NCI-H1436 treated with DMSO at 0.1 percent for 48 hours (cell line): ENCODE measurements at places on chromosomes 7 and 10.

DNA sequence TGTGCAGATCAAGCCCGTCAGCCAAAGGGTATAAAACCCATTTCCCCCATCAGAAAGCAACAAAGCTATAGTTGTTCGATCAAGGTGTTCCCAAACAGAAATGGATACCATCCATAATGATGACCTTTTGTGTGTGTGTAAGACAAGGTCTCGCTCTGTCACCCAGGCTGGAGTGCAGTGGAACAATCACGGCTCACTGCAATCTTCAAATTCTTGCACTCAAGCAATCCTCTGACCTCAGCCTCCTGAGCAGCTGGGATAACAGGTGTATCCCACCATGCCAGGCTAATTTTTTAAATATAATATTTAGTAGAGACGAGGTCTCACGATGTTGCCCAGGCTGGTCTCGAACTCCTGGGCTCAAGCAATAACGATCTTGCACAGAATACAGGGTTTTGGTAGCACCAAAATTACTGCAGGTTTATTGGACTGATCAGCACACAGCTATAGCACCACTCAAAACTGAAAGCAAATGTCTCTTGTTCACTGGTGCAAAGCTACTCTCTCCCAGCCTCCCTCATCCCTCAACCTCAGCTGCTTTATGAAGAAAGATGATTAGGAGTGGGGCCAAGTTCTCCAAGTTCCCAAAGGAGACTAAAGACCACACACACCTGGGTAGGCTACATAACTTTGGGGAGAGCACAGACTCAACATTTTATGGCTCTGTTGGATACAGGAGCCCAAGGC, 80.5 kb downstream of the ABI1 start:
- no peak for DNase-seq

DNA sequence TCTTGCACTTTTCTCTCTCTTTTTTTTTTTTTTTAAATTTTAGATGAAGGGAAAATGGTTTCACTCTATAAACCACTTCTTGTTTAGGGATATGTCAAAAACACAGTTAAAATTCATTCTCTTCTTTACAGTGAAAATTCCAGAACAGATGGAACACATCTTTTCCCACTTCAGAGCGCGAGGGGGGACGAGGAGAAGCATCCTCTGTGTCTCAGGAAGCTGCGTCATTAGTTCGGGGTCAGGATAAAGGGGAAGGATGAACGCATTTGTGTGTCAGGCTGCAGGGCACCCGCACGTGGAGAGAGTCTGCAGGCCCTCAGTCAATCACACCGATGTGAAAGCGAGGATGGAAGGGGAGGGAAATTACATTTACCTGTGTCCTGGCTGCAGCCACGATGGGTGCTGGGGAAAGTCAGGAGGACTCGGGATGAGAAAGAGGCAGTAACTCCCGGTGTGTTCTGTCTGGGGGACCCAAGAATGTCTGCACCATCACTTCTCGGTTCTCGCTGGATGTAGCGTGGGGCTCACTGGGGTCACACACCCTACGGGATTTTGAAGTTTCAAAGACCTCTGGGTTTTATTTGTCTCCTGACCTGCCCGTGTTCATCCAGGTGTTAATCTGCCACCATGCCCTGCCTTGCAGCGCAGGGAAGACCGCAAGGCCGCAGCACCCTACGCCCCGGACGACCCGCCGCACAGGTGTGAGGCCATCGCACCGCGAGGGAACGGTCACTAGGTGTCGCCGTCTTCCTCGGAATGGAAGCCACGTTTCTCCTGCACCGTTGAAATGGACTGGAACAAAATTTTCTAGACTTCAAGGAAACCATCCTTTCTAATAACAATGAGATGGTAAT, 66.7 kb upstream of the PITRM1 start:
- no peak for DNase-seq

DNA sequence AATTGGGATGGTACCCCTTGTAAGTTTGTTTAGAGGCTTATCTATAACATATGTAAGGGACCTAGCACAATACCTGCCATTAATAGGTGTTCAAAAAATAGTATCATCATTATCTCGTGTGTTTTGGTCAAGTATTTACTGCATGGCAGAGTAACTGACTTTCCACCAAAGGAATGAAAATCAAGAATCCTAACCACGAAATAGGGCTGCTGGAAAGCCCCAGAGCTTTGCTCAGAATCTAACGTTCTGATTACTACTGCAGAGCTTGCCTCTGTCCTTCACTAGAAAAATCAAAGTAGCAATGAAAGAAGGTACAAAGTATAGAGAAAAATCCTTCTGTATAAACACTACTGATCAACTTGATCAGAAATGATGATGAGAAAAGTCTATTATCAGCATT, 34.9 kb downstream of the DCLRE1C start:
- DNase-seq, result no peak

DNA sequence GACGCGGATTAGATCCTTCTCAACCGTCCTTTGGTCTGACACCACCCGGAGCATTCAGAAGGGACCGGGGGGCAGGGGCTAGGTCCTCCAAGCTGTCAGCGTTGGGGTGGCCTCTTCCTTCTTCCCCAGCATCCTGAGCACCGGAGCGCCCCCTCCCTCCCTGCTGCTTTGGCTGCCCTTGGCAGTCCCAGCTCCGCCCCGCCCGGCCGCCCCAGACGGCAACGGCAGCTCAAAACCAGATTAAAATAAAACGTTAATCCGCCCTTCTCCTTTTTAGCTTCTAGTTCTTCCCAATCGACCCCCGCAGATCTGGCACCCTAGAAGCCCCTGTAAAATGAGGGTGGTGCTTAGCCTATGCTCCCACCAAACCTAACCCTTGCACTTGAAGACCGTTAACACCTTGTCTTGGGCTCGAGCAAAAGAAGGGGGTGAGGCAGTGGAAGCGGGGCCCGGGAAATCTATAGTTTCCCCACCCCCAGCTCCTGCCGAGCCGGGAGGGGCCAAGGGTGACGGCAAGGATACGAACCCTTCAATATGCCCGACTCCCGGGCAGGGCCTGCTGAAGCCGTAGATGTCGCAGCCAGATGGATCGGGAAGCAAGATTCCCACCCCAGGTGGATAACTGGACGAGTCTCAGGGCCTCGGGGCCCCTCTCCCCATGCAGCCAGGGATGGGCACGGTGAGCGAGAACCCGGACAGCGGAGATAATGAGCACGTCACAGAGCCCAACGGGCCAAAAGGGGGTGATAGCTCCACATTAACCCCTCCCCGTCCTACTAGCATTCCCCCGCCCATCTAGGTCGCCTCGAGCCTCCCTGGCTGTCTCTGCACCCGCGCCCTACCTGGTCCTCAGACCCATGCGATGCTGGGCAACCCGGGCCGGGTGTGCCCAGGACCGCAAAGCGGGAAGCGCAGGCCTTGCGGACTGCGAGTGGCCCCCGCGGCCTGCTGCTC, 169.7 kb downstream of the NRF1 start:
- no peak for DNase-seq

GRCh38 chr10:124732931-124733570, 11.1 kb downstream of the FAM53B start:
- no peak for DNase-seq

DNA sequence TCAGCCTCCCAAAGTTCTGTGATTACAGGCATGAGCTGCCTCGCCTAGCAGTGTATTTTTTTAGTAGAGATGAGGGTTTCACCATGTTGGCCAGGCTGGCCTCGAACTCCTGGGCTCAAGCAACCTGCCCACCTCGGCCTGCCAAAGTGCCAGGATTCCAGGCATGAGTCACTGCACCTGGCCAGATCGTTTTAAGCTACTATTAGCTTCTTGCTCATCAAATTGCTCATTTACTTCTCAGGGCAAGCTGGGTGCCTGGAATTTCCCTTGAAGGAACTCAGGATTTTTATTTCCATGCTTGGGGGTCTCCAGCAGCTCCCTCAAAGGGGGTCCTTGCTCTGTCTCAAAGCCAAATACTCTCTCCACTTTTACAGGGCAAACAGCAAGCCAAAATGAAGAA, 798.0 kb upstream of the AUTS2 start:
- no peak for DNase-seq

GRCh38 chr7:7103343-7104313, 78.7 kb upstream of the C1GALT1 start:
- no peak for DNase-seq

DNA sequence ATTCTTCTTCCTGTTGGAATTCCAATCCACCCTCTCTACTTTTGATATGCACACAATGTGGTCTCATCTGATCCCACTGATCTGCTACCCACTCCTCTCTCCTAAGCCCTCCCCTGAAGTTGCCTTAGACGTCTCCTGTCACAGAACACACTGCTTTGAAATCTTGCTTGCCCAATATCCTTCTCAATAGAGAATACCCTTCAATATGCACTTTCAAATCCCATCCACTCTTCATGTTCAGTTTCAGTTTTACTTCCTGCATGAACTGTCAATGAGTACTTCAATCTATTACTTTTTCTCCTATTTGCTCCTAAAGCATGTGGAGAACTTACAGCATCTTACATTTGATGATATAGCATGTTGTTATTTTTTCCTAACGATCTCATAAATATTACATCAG, 93.5 kb downstream of the UPF2 start:
- no peak for DNase-seq

DNA sequence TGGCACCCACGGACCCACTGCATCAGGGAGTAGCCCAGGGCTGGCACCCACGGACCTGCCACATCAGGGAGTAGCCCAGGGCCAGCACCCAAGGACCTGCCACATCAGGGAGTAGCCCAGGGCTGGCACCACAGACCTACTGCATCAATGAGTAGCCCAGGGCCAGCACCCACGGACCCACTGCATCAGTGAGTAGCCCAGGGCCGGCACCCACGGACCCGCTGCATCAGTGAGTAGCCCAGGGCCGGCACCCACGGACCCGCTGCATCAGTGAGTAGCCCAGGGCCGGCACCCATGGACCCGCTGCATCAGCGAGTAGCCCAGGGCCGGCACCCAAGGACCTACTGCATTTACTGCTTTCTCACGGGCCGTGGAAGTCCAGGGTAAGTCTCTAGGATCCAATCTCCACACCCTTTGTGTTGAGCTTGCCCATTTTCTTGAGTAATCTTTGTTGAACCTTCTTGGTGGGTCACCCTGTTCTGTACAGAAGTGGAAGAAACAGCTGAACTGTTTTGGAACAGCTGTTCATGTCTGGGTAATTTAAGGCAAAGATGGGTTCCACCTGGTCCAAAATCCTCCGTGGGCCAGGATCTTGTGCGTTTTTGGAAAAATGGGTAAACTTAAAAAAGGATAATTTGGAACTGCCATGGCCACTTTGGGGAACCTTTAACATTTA, 69.0 kb downstream of the VIPR2 start:
- DNase-seq, result no peak

DNA sequence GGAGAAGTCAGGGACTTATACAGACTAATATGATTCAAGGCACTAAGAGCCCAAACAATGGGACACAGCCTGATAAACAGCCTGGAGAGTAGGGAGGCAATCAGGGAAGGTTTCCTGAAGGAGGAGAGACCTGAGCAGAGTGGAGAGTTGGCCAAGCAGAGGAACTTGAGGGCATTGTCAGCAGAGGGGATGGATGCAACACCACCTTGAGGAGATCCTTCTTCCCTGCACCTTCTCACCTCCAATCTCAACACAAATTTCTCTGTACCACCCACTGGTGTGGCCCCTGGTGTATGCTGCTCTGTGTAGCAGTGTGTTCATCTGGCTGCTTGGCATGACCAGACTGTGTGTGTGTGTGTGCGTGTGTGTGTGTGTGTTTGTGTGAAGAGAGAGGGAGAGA, 146.2 kb downstream of the WDR11 start:
- DNase-seq, result no peak

- DNase-seq, result no peak
Observed at GRCh38 chr7:143018931-143019330, 8.0 kb downstream of the OR9A2 start.

DNA sequence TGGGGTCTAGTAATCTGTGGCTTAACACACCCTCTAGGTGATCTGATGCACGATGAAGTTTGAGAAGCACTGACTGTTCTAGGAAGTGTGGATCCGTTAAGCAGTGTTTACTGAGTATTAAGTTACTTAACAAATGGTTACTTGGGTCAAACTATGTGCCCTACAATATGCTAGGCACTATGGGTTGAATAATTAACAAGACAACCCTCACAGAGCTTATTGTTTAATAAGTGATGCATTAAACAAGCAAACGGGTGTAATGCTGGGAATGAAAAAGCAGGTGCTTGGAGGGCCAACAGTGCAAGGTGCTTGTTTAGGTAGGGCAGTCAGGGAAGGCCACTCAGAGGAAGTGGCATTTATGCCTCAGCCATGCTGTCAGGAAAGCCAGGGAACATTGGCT, 378.0 kb upstream of the PODXL start:
- no peak for DNase-seq

- DNase-seq, result no peak
Observed at GRCh38 chr10:117610321-117610720, 67.8 kb downstream of the EMX2 start.

- no peak for DNase-seq
Observed at GRCh38 chr10:119165171-119166117, at the start of gene SFXN4. Gene SFXN4 (minus strand): TSS chr10:119165714. CDS start chr10:119165647, 67 bp downstream.

DNA sequence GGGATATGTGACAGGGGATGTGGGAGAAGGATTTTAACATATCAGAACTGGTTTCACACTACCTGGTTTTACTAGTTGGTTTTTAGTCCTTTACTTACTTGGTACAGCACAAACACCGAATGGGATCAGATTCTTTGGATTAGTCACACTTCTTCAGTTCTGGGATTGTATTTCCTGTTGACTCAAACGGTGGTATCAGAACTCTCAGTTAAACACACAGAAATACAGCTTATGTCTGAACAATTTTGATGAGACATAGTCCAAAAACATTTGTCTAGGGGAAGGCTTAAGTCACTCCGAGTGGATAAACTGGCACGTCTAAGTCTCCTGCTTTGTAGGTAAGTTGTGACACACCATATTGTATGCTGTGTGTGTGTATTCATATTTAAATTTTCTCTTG, 480.5 kb downstream of the PHTF2 start:
- no peak for DNase-seq

- DNase-seq, result no peak
Observed at GRCh38 chr10:91194497-91195179, 25.8 kb upstream of the PCGF5 start.

- no peak for DNase-seq
Observed at GRCh38 chr7:112622159-112622715, 141.4 kb downstream of the LSMEM1 start.

DNA sequence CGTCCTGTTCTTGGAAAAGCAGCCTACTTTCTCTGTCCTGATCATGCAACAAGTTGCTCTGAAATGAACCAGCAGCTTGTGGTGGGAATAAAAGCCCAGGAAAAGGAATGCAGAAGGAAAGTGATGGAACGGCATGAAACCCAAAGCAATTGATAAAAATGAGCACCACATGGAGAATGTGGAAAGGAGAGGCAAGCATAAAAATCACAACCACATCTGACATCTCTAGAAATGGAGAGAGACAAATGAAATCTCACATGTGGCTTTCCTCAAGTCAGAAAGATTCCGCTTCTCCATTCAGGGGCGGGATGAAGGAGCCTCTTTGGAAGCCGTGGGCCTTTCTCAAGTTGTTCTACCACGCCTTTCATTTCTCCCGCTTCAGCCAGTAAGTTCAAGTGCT, 631.7 kb upstream of the GALNT17 start:
- no peak for DNase-seq

GRCh38 chr10:63788152-63788821, 267.1 kb downstream of the REEP3 start:
- no peak for DNase-seq

- DNase-seq, result no peak
Observed at GRCh38 chr10:122656741-122657140, 42.9 kb downstream of the C10orf120 start.

GRCh38 chr7:140003913-140004382, 58.8 kb downstream of the PARP12 start:
- no peak for DNase-seq
